NCI-H2107 (cell line): ENCODE measurements at places on chromosomes 3 and 15.

DNA sequence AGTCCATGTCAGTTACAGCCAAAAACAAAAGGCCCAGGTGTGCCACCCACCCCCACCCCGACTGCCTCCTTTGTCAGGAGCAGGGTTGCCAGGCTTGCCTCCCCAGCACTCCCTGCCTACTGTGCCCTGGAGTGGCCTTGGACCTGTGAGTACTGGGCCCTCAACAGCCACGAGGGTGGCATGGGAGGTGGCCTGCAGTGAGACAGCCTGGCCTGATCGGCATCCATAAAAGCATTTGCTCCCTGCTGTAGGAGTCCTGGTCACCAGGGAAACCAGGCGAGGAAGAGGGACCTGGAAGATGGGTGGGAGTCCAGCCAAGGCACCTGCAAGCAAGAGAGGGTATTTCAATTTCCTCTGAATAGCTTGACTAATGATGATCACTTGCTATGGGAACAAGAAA is 56.4 kb upstream of the KCNMB2 start:
- DNase-seq: no peak

GRCh38 chr15:80957556-80957955 is 32.1 kb downstream of the MESD start:
- DNase-seq: no peak

DNA sequence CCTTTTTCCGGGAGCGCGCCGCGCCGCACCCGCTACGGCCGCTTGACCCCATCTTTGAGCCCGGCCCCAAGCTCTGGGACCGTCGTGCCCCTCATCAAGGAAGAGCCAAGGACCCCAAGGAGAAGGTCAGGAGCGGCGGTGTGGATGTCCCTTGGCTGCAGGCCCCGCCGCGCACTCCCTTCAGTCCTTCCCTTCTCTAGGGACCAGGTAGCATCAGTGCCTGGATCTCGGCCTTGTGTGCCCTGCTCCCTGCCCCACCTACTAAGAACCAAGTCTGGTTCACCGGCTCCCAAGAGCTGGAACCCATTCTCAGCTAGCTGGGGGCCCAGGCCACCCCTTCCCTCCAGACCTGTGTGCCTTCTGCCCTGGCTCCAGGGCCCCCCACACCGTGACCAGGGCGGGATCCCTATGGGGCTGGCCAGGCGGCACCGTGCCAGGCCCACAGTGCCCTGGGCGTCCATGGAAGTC is 69.3 kb upstream of the CGNL1 start:
- DNase-seq: no peak

- no peak for DNase-seq
Observed at GRCh38 chr15:55241186-55241585, 44.4 kb upstream of the RSL24D1 start.
